ENCODE measurements at places on chromosomes 4 and X.

- DNase-seq: no peak
Observed at GRCh38 chrX:107119283-107119682, 661 bp upstream of the RBM41 start.

GRCh38 chr4:105666693-105667092 is 41.8 kb downstream of the INTS12 start:
- no peak for DNase-seq

DNA sequence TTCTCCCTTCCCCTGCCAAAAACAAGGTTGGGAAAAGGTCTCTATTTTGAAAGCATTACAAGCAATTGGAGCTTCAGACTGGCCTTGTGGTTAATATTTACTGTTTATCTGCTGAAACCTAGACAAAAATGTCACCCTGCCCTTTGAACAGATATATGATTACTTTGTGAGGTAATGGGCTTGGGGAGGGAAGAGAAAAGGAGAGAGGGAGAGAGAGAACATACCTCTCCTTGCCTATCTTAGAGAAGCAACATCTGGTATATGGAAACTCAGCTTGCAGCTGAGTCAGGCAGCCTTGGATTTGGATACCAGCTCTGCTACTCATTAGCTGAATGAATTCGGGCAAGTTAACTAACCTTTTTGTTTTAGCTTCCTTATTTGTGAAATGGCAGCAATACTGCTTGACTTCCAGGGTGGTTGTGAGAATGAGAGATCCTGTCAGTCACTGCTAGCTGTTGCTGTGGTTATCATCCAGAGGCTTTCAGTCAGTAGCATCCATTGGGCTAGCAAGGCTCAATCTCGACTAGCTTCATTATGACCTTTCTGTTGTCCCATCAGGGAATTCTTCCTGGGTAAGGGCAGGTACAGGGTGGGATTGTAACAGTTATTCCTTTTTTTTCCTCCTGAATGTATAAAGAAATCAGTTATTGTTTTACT is 41.1 kb downstream of the ZFX start:
- DNase-seq: no peak

DNA sequence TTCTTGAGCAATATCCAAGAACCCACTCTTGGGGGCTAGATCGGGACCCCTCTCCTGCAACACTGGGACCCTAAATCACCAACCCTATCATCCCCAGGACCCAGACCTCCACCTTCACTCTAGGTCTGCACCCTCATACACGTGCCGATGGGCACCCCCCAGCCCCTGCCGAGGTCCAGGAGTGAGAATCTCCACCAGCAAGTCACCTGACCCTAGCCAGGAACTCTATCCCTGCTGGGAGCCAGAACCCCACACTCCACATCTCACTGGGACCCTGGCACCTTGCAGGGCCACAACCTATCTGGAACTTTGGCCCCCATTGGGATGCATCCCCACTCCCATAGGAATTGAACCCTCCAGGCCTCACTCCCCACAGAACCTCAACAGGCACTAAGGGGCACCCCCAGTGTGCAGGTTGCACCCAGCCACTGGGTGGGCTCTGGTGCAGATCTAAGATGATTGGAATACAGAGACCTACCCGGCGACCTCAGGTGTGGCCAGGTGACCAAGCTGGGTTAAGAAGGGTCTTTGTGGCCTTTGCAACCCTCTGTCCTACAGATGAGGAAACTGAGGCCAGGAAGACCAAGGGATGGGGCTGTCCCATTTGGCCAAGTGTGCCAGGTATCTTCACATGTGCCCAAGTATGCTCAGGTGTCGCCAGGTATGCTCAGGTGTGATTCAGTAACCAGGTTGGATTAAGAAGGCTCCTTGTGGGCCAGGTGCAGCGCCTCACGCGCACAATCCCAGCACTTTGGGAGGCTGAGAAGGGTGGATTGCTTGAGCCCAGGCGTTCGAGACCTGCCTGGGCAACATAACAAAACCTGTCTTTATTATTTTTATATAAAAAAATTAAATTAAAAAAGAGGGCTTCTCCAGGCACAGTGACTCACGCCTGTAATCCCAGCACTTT is 3.1 kb upstream of the DHRSX start:
- no peak for DNase-seq

DNA sequence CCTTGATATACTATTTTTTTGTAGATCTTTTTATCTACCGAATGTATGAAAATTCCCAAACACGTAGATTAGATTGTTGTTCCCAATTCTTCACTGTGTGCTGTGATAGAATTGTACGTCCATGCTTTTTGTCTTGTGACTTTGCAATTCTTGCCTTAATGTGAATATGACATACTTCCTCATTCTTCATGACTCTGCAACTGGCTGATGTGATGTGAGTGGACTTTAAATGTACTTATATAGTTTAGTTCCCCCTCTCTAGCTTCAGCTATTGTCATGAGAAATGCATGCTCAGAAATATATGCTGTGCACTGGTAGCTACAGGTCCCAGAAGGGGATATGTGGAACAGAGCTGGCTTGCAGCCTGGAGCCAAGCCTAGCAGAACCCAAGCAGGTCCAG is 89.4 kb downstream of the FTHL17 start:
- no peak for DNase-seq
